Stimulated activated CD4-positive, alpha-beta T cell treated with anti-CD3 and anti-CD28 coated beads, Interleukin-15, amount 100 ng/mL, for 1 hour (primary cell): ENCODE measurements at places on chromosomes 7 and 10.
A peak's percentile ranks its signal among the peaks of the same experiment; 100 is the strongest.

- DNase-seq = no peak
Observed at GRCh38 chr7:94634502-94634901, 21.4 kb downstream of the SGCE start.

- DNase-seq = no peak
Observed at GRCh38 chr7:42348071-42348470, 111.1 kb upstream of the GLI3 start.

- DNase-seq = no peak
Observed at GRCh38 chr7:96728139-96728538, 18.5 kb upstream of the SEM1 start.

DNA sequence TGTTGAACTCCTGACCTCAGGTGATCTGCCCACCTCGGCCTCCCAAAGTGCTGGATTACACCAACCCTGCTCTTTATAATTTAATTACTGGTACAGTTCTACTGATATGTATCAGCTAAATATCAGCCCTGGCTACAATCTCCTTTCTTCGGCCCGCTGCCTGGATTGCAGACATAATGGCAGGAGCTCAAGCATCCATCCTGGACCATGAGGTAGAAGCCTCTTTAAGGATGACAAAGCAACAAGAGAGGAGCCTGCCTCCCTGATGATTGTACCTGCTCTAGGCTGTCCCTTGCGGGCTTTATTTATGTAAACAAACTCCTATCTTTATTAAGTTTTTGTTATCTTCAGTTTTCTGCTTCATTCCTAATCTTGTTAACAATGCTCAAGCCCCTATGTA, 5.6 kb upstream of the PSAP start:
- DNase-seq = no peak

DNA sequence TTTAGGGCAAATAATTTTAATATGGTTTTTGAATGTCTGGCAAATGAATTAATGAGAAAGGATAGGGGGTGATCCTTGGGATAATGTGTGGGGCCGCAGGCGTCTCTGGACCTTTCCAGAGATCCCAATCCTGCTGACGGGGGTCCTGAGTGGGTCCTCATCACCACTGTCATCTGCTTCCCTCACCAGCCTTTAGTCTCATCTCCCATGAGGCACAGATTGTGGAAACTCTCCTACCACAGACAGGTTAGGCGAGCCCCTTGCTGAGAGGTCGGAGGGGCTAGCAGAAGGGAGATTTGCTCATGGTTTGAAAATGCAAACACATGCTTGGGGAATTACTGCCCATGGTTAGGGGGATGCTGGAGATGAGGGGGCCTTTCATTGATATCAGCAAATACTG, 484.6 kb downstream of the RPS24 start:
- no peak for DNase-seq

DNA sequence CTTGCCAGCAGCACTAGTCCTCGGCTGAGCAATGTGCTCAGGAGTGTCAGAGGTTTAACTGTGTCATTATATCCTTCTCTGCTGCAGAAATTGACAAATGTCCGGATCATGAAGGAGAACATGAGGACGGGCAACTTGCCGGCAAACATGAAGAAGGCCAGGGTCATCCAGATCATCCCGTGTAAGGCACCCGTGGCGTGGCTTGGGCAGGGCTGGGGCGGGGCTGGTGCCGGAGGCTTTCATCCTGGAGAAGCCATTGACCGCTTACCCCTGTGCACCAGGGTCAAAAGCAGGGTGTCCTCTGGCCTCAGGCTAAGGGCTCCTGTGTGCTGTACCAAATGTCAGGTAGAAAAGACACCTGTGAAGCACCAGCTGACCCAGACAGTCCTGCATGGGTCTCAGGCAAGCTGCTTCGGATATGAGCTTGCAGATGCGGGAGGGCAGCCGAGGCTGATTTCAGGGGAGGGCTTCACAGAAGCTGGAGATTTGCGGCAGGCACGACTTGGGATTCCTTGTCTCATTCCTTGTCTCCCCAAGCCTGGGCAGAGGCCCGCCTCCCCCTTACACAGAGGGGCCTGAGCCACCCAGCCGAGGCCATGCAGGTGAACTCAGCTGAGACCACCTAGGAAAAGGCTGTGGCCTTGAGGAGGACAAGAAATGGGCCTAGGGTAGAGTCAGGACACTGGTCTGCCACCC, 55.4 kb downstream of the MKI67 start:
- DNase-seq = no peak

- no peak for DNase-seq
Observed at GRCh38 chr10:77179015-77179695, 458.5 kb downstream of the KCNMA1 start.

DNA sequence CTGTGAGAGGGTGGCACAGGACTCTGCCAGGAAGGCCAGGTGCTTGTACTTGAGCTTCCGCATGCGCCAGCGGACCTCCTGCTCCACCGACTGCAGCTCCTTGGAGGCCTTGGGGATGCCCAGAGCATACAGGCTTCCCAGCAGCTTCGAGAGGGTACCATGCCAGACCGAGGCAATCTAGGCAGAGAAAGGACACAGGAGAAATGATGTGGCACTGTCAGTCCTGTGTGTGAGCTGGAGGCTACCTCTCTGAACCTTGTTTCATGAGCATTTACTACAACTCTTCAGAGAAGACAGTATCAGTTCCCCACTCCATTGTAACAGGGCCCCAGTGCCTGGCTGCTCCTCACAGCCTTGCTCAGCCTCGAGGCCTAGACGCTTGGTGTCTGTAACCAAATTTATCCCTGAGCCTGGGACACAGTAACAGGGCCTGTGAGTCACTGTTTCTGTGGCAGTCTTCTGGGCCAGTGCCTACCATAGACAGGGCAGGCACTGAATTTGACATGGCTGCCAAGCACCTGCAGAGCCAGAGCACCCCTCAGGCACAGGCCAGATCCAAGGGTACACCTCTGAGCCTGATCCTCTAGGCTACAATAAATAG, 5.8 kb downstream of the TBRG4 start:
- DNase-seq = no peak

DNA sequence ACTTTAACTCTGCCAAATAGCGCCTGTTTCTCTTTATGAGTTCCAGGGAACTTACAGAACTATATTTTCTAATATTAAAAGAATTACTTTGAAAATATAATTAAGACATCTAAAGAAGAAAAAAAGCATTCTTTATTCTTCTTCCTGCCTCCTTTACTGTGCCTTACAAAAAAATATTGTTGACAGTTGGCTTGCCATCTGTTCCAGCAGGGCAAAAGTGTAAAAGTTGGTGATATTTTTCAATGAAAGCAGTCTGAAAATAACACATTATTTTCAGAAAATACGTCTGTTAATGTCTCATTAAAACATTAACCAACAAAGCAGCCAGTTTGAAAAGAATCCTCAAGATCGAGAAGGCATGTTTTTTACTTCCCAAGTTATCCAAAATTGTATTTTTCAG, 1032.2 kb upstream of the LRRTM3 start:
- DNase-seq = no peak

DNA sequence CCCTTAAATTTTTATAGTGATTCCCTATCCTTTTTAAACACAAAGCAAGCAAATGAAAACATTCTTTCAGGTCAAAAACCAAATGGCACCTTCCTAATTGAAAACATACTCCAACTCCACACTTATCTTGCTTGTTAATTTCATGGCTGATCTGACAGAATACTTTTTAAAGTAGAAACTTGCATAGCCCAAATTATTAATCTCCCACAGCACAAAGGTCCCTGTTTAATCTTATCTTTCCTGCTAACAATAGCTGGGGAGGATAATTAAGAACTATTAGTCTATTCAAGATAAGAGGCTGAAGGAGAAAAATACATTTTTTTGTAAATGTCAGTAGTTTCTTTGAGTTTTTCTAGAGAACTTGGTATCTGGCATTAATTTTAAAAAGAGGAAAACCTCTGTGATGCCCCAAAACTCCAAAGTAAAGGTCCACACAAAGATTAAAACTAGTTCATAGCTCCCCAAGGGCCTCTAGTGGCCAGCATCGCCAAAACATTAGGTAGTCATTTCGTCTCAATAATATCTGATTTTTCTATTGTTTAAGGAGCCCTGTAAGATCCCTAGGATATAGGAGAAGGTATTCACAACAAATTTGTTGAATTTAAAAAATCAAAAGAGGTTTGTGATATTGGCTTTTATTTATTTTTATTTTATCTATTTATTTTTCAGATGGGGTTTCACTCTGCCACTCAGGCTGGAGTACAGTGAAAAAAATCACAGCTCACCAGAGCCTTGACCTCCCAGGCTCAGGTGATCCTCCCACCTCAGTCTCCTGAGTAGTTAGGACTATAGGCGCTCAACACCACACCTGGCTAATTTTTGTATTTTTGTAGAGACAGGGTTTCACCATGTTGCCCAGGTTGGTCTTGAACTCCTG, 14.7 kb downstream of the CDNF start:
- peak; percentile 8 for DNase-seq

- DNase-seq = no peak
Observed at GRCh38 chr7:39317896-39318295, 248.3 kb upstream of the YAE1 start.

GRCh38 chr7:116843378-116843777, 19.0 kb upstream of the CAPZA2 start:
- DNase-seq = no peak

- DNase-seq = no peak
Observed at GRCh38 chr10:69096045-69096444, 8.1 kb downstream of the SRGN start.

GRCh38 chr10:96610817-96611216, 24.0 kb upstream of the TM9SF3 start:
- no peak for DNase-seq

DNA sequence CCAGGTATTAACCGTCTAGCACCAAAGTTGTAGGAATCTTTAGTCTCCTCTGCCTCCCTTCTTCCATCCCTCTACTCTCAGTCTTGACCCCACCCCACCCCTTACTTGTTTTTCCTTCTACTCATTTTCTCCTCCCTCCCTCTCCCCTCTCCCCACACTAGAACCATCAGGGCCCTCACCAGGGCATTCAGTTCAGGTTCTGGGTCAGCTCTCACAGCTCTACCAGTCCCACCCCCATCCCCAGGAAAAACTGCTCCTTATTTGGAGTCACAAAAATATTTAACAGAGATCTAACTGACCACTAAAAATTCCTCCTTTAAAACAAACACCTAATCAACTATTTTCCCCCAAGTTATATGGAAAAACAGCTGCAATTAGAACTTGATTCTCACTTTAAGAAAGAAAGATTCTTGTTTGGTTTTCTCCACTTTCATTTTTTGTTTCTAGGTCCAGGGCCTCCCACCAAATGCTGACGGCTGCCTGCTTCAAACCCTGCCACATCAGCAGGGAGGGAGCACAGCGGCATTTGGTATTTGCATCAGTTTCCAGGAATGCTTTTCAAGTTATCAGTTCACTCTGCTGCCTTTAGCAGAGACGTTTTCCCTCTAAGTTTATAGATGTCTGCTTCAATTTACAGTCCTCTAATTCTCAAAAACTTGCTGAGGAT, 2.8 kb upstream of the COL1A2 start:
- DNase-seq = no peak

DNA sequence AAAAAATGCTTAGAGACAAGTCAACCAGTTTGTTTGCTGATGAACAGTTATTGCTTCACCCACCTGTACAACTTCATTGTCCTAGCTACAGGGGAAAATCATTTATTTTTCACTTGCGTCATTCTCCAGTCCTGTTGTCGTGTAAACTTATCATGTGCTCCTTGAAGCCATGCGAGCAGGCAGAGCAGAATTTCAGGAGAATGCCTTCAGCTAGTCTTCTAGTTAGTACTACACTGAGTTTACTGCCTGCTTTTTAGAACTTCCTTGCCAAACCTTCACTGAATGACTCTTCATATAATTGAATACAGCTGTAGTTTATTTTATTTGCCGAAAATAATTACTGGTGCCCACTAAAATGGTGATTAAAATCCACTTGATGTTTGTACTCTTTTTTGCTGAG, 15.6 kb downstream of the RPA3 start:
- DNase-seq = no peak

GRCh38 chr7:39623732-39624441, 515 bp downstream of the RALA start:
- DNase-seq = no peak

GRCh38 chr10:3639546-3639945, 145.5 kb downstream of the KLF6 start:
- no peak for DNase-seq

DNA sequence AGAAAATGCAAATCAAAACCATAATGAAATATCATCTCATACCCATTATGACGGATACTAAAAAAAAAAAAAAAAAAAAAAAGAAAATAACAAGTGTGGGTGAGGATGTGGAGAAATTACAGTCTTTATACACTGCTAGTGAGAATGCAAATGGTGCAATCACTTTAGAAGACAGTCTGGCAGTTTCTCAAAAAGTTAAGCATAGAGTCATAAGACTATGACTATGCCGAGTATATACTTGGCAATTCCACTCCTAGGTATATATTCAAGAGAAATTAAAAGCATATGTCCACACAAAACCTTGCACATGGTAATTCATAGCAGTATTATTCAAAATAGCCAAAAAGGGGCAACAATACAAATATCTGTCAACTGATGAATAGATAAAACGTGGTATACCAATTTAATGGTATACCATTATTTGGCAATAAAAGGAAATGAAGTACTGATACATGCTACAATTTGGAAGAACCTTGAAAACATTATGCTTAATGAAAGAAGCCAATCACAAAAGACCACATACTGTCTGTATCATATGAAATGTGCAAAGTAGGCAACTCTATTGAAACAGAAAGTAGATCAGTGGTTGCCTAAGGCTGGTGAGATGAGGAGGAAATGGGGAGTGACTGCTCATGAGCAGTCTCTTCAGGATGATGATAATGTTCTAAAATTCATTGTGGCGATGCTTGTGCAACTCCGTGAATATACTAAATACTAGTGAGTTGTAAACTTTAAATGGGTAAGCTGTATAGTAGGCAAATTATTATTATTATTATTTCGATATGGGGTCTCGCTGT, 90.1 kb upstream of the NANOS1 start:
- no peak for DNase-seq

DNA sequence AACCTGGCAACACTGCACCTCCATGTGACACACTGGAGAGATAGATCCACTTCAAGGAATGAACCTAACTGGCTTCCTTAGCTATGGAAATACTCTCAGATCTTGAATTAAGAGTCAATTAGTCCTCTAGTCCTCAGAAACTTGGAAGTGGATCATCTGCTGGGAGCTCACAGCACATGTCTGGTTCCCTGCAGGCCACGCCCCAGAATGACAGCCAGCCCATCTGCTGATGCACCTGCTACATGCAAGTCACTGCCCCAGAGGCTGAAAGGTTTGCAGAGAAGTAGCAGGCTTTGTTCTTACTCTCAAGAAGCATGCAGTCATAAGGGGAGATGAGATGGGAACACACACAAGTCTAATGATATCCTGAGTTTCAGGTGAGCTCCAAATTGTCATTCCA, 275.9 kb downstream of the SKAP2 start:
- no peak for DNase-seq

- no peak for DNase-seq
Observed at GRCh38 chr10:125283191-125283835, 123.0 kb upstream of the CTBP2 start.

DNA sequence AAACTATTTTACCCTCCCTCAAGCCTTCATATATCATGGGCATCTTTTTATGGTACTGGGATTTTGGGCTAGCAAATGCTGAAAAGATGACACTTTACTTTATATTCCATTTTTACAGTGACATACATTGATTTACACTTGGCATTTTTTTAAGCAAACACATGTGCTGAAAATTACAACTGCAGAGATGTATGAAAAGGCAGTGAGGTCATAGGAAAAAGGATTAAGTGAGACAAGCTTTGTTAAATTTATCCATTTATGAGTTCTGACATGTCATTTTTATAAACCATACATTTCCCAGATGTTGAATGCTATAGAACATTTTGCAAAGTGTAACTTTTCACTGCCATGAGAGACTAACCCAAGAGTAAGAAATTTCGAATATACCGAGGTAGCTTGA, 68.8 kb upstream of the RSU1 start:
- DNase-seq = no peak
